ENCODE measurements at places on chromosomes 1 and 21.

DNA sequence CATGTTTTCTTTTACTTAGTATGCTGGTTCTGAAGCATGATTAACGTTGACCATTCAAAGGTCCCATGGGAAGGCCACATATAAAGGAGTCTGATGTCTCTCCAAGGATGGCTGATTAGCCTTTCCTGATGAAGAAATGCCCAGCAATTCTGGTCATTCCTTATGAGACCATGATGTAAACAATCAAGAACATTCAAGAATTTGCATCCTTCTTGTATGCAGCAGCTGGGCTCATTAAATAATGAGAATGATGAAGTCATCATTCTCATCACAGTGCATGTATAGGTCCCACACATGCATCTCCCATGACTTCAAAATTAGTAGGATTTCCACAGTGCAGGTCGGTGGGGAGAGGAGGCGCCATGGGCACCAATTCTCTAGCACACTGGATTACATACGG, 85.4 kb downstream of the APP start:
- no peak for DNase-seq

- no peak for DNase-seq
Observed at GRCh38 chr1:67855961-67856360, 22.7 kb upstream of the GNG12 start.

DNA sequence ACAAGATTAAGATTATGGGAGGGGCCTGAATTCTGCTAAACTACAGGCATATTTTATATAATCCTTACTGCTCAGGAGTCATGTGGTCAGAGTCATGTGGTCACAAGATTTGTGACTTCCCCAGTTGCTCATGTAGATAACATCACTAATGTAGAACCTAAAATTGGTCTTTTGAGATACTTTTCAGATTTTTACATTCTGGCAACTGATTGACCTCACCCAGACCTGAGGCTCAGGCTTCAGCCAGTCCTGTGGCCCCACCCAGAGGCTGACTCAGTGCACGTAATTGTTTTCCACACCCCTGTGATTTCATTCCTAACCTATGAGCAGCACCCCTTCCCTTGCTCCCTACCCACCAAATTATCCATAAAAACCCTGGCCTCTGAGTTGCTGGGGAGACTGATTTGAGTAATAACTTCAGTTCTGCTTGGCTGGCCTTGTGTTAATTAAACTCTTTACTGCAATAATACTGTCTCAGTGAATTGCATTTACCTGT, 41.7 kb upstream of the ZNF326 start:
- DNase-seq = peak; percentile 54

DNA sequence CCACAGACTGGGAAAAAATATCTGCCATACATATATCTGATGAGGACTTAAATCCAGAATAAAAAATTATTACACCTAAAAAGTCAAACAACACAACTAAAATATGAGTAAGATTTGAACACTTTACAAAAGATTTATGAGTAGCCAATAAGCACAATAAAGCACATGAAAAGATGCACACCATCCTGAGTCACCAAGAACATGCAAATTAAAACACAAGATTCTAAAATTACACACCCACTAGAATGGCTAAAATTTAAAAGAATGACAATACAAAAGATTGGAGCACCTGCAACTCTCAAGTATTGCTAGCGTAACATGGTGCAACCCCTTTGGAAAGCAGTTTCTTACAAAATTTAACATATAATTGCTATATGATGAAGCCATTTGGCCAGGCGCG, 30.9 kb downstream of the DENND2C start:
- no peak for DNase-seq

DNA sequence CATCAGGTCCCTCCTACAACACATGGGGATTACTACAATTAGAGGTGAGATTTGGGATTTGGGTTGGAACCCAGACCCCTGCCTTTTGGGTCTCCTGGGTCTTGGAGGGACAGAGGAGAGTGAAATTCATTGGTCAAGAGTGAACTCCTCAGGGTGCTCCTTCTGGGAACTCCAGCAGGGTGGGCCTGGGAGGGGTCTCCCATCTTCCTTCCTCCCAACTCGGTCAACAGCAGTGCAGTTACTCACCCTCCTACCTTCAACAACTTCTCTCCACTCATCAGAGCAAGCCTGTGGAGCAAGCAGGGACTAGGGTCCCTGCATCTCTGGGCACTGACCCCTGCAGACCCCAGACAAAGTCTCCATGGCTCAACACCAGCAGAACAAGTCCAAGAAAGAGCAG, 89.3 kb upstream of the TMPRSS2 start:
- DNase-seq = no peak

- peak; percentile 22 for DNase-seq
Observed at GRCh38 chr21:17931080-17931479, 111.9 kb upstream of the C21orf91 start.

DNA sequence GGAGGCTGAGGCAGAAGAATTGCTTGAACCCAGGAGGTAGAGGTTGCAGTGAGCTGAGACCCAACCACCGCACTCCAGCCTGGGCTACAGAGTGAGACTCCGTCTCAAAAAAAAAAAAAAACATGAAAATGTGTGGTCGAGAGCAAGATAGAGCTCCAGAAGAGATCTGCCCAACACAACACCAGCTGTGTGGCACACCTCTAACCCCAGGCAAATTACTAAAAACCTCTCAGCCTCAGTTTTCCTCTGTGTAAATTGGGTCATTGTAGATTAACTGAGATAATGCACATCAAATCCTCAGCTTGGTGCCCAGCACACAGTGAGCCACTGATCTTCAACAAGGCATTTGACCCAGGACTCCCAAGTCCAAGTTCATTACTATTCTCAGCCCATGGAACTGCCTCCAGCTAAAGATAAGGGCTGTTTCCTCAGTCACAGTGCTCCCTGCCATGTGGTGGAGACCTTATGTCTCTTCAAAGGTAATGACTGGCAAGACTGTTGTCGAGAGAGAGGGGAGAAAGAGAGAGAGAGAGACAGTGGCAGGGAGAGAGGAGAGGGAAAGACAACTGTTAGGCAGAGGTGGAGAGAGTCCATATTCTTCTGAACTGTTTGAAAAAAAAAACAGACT, 58.1 kb downstream of the PTP4A2 start:
- peak; percentile 48 for DNase-seq

- DNase-seq = no peak
Observed at GRCh38 chr1:153697191-153698019, 18.9 kb downstream of the NPR1 start.

DNA sequence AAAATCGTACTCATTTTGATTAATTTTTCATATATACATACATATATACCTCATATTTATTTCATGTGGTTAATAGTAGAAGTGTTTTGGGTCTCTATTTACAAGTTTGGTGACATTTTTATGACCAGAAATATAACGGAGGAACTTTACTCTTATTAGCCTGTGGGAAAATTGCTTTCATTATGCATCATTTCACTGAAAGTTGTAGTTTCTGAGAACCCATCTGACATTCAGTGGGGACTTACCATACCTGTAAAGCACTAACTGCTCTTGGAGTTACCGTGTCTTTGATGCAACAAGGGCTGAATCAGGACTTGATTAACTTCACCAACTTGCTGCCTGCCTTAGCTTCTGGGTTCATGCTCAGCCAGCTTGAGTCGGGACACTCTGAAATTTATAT, 49.9 kb upstream of the ITPKB start:
- peak; percentile 76 for DNase-seq

- DNase-seq = peak; percentile 78
Observed at GRCh38 chr1:19704247-19705113, 39.8 kb downstream of the HTR6 start.

DNA sequence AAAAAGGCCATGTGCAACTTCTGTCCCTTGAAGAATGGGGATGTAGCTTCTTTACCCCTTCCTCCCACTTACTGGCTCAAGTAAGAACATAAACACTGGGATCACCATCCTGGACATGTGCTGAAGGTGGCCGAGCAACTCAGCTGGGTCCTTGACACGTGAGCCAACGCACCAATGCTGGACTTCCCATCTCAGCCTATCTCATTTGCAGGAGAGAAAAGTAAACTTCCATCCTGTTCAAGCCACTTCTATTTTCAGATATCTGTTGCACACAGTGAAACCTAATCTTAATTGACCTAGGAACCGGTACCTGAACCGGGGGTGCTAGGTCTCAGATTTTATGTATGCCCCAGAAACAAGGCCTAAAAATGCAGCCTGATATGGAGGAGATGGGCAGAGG, 75.3 kb downstream of the HLCS start:
- DNase-seq = no peak

- no peak for DNase-seq
Observed at GRCh38 chr1:114499478-114499877, 11.5 kb downstream of the TRIM33 start.

DNA sequence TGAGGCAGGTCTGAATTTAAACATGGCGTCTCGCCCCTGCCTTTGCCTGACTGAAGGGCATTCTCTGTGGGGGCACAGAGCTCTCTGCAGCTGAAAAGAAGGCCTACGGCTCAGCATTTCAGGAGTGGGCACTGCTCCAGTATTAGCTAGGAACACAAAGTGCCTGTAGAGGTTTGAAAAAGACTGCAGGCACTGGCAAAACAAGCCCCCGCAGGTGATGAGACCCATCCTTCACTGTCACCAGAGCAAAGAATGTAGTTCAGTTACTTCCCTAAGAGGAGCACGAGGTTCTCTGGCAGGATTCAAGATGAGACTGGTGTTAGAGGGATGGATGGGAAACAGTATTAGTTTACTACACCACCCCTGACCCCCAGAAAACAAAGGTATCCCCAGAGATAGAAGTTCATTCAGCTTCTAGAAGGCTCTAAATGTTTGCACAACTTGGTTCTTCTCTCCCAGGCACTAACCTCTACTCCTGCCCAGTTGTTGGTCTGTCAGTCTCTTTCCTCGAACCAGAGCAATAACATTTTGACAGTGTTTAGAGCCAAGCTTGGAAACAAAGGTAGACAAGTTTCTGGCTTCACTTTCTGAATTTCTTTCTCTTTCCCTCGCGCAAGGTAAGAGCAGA, 101.9 kb upstream of the KCNE2 start:
- DNase-seq = no peak

GRCh38 chr1:172882385-172882784, 168.4 kb downstream of the TNFSF18 start:
- DNase-seq = no peak

DNA sequence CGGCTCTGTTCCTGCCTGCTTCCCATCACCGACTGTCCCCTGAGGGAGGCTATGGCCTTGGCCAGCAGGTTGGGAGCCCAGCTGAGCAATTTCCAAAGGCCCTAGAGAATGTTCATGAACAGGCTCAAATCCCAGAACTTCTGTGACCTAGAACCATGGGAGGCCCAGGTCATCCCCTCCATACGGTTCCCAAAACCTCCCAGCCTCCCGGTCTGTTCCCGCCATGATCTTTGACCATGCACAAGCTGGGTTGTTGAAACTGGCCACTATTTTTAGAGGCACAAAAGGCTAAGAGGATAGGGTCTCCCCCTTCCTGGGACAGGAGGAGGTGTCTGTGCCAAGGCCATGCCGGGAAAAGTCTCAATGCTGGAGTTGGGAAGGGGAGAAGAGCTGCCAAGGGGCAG, 27.5 kb downstream of the EPHA2 start:
- DNase-seq = no peak

DNA sequence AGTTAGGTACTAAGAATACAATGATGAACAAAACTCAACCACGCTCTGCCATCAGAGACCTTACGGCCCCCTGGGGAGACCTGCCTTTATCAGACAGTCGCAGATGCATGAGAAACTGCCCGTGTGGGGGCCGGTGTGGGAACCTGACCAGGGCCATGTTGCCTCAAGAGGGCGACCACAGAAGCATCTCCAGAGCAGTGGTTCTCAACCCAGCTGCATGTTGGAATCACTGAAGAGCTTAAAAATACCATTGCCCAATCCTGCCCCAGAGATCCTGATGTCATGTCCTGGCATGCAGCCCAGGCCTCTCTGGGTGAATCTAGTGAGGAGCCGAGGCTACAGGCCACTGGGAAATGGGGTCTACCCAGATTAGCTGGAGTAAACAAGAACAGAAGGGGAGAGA, 108.7 kb downstream of the PRDM2 start:
- DNase-seq = peak; percentile 71

GRCh38 chr1:4944072-4944471, 289.7 kb downstream of the AJAP1 start:
- DNase-seq = no peak

- DNase-seq = peak; percentile 72
Observed at GRCh38 chr1:32991819-32992488, 27.3 kb upstream of the RNF19B start.

- DNase-seq = no peak
Observed at GRCh38 chr1:212217633-212218032, 67.6 kb upstream of the PPP2R5A start.

DNA sequence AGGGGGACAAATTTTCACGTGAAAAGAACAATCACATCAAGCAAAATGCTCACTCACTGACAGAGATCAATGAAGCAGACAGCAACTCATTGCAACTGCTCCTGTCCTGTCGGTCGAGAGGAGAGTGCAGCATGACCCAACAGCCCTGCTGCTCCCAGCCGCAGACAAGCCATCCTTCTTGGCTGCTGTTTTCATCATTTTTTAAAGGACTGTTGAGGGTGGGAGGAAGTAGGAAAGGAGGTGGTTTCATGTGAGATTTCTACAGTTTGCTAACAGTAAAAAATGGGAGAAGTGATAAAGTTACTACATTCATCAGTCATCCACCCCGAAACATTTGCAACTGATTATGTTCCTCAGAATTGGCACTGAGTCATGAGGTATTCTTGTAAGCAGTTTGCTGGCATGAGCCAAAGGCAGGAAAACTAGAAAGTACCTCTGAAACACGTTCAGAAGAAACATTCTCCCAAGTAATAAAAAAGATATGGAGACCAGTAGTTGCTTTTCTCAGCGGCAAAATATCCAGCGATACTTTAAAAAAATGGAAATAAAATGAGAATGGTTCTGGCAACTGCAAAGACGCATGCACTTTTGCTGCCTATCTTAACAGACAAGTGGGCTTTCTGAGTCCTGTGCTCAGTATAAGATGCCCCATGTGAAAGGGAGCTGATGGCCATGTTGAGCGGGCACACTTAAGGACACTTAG, 72.0 kb upstream of the CLDN14 start:
- no peak for DNase-seq

DNA sequence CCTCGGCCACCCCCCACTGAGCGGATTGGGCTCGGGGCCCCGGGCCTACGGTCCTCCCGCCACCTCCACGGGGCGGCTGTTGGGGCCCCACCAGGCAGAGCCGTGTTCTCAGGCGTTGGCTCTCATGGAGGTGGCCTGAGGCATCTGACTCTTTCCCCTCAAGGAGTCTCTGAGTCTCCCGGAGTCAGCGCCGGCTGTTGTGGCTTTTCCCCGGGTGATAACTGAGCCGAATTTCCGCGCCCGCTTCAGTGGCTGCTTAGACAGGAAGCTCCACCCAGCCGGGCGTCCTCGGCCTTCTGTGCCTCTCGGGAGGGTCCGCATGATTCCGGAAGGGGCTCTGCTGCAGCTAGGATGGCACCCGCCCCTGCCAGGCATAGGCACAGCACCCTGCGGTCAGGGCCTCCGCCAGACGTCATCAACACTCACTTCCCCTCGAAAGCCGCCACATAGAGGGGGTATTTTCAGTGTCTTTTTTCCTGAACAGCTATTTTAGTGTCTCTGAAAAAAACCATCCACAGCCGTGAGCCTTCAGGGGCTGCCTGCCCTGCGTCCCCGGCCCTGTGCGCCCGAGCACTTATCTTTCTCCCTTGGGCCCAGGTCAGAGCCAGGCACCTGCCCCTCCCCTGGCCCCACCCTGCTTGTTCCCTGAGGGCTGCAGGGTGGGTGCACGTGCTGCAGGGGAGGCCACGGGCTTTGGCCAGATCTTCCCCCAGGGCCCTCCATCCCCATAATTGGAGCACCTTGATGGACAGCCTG, 72.9 kb downstream of the SKI start:
- DNase-seq = peak; percentile 90

- no peak for DNase-seq
Observed at GRCh38 chr21:21624674-21625073, 626.5 kb downstream of the NCAM2 start.

All from GM12865 (cell line).